ENCODE measurements at places on chromosomes 1 and 21. TPM values are rescaled to one million over a fixed set of nuclear protein-coding genes. Genes with fewer than 3 reads are reported as not detected.

Gene CLIC6
- polyA plus RNA-seq, result 2.0 TPM

Gene GBP7
- polyA plus RNA-seq, result not detected

Gene RXRG
- 0.31 TPM for polyA plus RNA-seq

Gene HMCN1
- 5.6 TPM for polyA plus RNA-seq

GRCh38 chr1:181326348-181326747, 157.0 kb upstream of the CACNA1E start:
- H3K4me3 ChIP-seq, result no peak overlapping the region
- H3K36me3 ChIP-seq, result no peaks in the 10 kb centered on the region
- H3K4me1 ChIP-seq, result no peaks in the 10 kb centered on the region
- no peaks in the 10 kb centered on the region for H3K27me3 ChIP-seq
- no peak overlapping the region for H3K27ac ChIP-seq

DNA sequence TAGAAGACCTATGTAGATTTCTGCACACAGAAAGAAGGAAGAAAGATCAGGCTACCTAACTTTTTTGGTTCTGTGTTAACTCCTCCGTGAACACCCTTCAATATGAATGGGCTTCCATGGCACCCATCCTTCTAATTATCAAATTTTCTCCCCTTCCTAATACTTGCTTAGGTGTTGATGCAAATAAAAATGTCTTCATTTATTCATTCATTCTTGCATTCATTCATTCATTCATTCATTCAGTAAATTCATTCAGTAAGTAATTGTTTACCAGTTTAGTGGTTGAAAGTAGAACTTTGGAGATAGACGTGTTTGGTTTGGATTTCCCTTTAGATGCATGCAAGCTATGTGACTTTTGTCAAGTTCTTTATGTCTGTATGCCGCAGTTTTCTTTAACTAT, 4.6 kb downstream of the CHI3L2 start:
- H3K4me3 ChIP-seq, result no peak overlapping the region
- no peaks in the 10 kb centered on the region for H3K4me1 ChIP-seq
- DNase-seq, result no peak

DNA sequence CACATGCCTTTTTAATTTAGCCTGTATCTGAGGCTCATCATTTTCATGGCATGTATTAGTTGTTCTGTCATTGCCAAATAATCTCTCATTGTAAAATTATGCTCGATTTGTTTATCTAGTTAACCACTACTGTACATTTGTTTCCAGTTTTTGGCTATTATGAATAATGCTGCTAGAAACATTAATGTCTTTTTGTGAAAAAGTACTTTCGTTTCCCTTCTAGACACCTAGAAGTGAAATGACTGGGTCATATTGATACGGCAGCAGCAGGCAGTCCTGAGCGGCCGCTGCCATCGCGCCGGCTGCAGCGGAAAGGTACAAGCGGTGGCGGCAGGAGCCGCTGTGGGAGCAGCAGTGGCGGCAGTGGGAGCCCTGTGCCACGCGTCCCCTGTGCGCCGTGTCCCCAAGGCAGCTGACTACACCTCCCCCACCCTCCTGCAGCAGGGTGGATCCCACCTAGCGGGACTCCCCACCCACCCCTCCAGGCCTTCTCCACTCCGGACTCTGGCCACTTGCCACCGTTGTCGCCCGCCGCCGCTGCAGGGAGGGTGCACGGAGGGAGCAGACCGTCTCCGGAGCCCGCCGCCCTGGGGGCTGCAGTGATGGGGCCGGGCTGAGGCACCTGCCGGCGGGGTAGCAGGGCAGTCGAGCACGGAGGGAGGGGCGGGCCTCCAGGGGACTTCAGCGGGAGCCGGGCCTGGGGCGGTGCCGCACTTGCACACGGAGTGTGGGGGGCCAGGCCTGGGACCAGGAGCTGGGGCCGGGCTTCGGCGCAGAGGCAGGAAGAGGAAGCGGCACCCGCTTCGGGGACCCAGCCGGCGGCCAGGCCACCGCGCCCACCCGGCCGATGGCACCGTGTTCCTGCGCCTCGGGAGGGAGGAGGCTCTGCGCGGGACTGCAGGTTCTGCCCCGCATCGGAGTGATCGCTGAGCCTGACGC, 66.8 kb upstream of the RGS7 start:
- peak overlapping the region; percentile 52 for H3K4me3 ChIP-seq
- peak; percentile 37 for DNase-seq
- H3K27ac ChIP-seq, result peak overlapping the region; percentile 82
- no peaks in the 10 kb centered on the region for H3K36me3 ChIP-seq
- H3K27me3 ChIP-seq, result no peaks in the 10 kb centered on the region

- H3K4me3 ChIP-seq, result peak overlapping the region; percentile 90
- peaks cover 9% of the 10 kb centered on the region for H3K4me1 ChIP-seq
- H3K27me3 ChIP-seq, result no peaks in the 10 kb centered on the region
- no peak for DNase-seq
These were observed 706 bp downstream of the CREB3L4 start for GRCh38 chr1:153968408-153968807.

- no peak for DNase-seq
- no peaks in the 10 kb centered on the region for H3K4me1 ChIP-seq
- no peak overlapping the region for H3K4me3 ChIP-seq
- no peak overlapping the region for H3K27ac ChIP-seq
- H3K27me3 ChIP-seq, result no peaks in the 10 kb centered on the region
These were observed 22.5 kb upstream of the KHDRBS1 start for GRCh38 chr1:31991182-31991581.

- no peaks in the 10 kb centered on the region for H3K27me3 ChIP-seq
- no peak for DNase-seq
- peak overlapping the region; percentile 97 for H3K4me3 ChIP-seq
- peak overlapping the region; percentile 88 for H3K27ac ChIP-seq
These were observed 459 bp downstream of the SERBP1 start for GRCh38 chr1:67429528-67430357.
